ENCODE measurements at places on chromosomes 2 and 18. TPM values are rescaled to one million over a fixed set of nuclear protein-coding genes. Genes with fewer than 3 reads are reported as not detected.
A peak's percentile ranks its signal among the peaks of the same experiment; 100 is the strongest.

Gene SCYGR6
- not detected for total RNA-seq

DNA sequence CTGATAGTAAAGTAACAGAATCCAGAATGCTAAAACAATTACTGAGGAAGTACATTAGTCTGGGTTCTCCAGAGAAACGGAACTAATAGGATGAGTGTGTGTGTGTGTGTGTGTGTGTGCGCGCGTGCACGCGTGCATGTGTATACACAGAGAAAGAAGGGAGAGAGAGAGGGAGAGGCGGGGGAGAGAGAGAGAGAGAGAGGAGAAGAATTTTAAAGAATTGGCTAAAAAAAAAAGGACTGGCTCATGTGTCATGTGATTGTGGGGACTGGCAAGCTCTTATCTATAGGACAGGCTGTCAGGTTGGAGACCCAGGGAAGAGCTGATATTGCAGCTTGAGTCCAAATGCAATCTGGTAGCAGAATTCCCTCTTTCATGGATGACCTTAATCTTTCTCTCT lies 976.2 kb upstream of the CDH2 start:
- H3K4me1 ChIP-seq: no peaks in the 10 kb centered on the region
- peaks cover 5% of the 10 kb centered on the region for H3K36me3 ChIP-seq

Gene KCNK3
- total RNA-seq: not detected

DNA sequence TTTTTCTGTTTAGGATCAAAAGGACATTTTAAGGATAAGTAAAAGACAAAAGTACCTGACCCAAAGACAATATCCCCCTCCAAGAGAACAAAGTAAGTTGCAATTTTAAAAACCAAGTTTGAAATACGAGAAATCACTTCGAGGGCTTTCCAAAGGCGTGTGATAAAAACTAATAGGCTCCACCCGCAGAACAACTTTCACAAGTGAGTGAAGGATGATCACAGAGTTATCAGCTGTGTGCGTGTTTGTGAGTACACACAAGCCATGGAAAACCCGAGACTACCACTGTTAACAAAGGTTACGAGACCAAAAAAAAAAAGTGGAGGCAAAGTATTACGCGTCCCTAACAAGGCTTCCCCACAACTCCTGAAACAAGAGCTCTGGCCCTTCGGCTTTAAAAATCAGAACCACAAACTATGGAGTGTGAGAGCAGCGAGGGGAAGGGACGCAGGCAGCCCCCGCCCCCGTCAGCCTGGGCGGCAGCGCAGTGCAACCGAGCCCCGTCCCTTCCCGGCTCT lies 719 bp downstream of the SMAD2 start:
- H3K4me1 ChIP-seq: peaks cover 51% of the 10 kb centered on the region
- no peak for DNase-seq
- peak overlapping the region; percentile 95 for H3K27ac ChIP-seq
- peak overlapping the region; percentile 93 for H3K4me3 ChIP-seq

Gene KCNJ13
- not detected for total RNA-seq

Gene SERPINB13
- total RNA-seq: not detected

Gene TMEM178A
- 1.9 TPM for total RNA-seq
